ENCODE measurements at places on chromosomes 2 and 18.

- DNase-seq: no peak
These were observed 27.5 kb downstream of the CFAP36 start for GRCh38 chr2:55547001-55547400.

DNA sequence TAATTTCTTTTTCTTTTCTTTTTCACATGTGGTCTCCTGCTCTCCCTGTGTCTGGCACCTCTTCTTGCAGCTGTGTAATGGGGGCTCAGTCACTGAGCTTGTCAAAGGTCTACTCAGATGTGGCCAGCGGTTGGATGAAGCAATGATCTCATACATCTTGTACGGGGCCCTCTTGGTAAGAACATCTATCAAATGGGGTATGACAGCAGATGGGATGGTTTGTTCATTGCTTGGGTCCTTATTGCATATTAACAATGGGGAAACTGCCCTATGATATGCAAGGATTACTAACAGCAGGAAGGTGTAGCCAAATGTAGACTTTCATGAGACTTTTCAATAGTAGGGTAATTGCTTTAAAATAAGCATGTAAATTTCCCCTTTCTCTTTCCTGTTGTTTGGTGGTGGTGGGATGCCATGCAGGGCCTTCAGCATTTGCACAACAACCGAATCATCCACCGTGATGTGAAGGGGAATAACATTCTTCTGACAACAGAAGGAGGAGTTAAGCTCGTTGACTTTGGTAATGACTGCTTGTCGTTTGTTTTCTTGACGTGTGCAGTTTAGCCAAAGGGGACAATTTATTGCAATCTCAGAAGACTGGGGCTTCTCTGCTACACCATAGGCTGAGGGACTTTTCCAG is 36.5 kb downstream of the MYO3B start:
- peak; percentile 8 for DNase-seq

GRCh38 chr2:40874380-40874779 is 422.5 kb upstream of the SLC8A1 start:
- DNase-seq: no peak

DNA sequence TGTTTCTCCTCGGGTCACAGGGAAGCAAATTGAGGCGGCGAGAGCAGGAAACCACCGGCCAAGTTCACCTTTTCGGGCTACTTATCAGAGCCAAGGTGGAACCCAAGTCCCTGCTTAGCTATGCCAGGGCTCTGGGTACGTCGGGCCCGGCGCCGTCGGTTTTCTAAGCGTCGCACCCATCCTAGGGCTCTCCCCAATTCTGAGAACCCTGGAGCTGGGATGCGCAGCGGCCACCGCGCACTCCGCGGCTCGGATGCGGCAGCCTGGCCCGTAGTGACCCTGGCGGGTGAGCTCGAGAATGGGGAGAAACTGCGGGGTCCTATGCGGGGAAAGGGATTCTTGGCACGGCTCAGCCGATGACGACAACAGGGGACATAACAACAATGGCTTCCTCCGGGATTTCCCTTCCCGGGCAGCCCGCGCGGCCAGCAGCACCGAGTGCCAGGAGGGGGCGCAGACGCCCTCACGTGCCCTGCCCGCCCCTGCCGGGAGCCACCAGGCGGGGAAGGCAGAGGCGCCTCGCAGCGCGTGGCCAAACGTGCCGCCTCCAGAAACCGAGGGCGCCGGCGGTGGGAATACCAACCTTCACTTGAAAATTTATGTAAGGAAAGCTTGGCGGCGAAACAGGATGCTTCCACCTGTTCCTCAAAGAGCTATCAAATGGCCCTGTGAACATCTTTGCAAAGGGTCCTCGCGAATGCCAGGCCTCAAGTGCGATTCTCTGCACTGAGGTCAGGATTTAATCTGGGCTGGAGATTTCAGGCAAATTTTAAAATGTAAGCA is 2.1 kb upstream of the SLC30A3 start:
- peak; percentile 52 for DNase-seq

DNA sequence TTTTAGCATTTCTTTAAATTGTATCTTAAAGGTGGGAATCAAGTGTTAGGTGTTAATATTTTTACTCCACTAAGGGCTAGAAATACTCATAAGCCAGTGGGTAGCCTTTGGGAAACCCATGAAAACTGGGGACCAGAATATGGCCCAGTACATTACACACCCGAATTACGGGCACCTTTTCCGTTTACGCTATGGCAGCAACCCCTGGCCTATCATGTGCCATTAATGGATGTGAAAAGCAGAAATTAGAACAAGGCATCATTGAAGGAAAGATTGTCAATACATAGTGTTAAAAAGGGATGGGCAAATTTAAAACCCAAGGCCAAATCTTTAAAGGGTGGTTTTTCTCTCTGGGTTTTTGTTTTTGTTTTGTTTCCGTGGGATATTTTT is 781 bp downstream of the FARP2 start:
- no peak for DNase-seq

GRCh38 chr2:63861220-63861822 is 19.6 kb downstream of the UGP2 start:
- DNase-seq: peak; percentile 45

- no peak for DNase-seq
These were observed 187.8 kb downstream of the FTCDNL1 start for GRCh38 chr2:199663157-199663556.

GRCh38 chr2:215918901-215919599 is 94.3 kb downstream of the MREG start:
- DNase-seq: no peak

DNA sequence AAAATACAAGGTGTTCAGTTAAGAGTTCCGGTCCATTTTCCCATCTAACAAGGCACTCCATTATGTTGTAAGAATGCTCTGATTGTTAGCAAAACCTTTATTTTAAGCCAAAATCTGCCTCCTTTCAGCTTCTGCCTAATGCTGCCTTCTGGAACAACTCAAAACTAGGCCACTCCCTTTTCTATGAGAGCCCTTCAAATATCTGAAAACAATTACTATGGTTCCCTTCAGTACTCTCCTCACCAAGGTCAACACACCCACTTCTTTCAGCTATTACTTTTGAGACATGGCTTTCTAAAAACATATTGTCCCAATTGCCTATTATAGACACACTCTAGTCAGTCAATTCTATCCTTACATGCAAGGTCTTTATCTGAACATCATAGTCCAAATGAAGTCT is 429.4 kb downstream of the ERBB4 start:
- no peak for DNase-seq

DNA sequence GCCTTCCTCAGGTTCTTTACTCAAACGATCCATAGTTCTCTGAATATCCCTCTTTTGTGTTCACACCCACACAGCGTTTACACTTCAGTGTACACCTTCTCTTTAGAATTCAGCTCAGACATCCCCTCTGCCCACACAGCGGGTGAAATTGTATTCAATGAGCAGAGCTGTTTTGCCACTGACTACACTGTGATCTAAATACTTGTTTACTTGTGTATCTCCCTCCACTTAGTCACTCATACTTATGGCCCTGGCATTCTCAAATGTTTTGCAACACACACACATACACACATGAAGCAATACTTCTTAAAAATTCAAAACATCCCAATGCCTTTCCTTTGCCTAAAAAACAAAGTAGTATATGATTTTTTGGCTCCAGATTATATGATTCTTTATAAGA is 297.1 kb downstream of the TMX3 start:
- DNase-seq: no peak

Measured in NCI-H1694 (cell line).